ENCODE measurements at places on chromosomes 3 and 15. TPM values are rescaled to one million over a fixed set of nuclear protein-coding genes. Genes with fewer than 3 reads are reported as not detected.

Gene ADAMTS7
- total RNA-seq = 10.6 TPM

Gene UQCRC1
- total RNA-seq = 454 TPM

Gene PLCH1
- total RNA-seq = under 0.01 TPM

Gene FANCD2OS
- total RNA-seq = not detected

Gene LRRIQ4
- total RNA-seq = not detected

Gene ANKRD63
- not detected for total RNA-seq

Data from epithelial cell of alveolus of lung (primary cell).